ENCODE measurements at places on chromosomes 1 and 21. TPM values are rescaled to one million over a fixed set of nuclear protein-coding genes. Genes with fewer than 3 reads are reported as not detected.

The ZFP69 gene
- polyA plus RNA-seq: 1.7 TPM

The SPATA17 gene
- polyA plus RNA-seq: 3.3 TPM

The RIMKLA gene
- 1.9 TPM for polyA plus RNA-seq

The LEPR gene
- polyA plus RNA-seq: 7.2 TPM

The BOLA1 gene
- 16.8 TPM for polyA plus RNA-seq

The CIART gene
- 3.4 TPM for polyA plus RNA-seq

The UBE2U gene
- not detected for polyA plus RNA-seq

The VAV3 gene
- polyA plus RNA-seq: 1.7 TPM

The FAM177B gene
- polyA plus RNA-seq: 0.27 TPM

The ARHGEF19 gene
- polyA plus RNA-seq: 9.5 TPM
